RCC 7860 (cell line): ENCODE measurements at places on chromosomes 12 and 14.

DNA sequence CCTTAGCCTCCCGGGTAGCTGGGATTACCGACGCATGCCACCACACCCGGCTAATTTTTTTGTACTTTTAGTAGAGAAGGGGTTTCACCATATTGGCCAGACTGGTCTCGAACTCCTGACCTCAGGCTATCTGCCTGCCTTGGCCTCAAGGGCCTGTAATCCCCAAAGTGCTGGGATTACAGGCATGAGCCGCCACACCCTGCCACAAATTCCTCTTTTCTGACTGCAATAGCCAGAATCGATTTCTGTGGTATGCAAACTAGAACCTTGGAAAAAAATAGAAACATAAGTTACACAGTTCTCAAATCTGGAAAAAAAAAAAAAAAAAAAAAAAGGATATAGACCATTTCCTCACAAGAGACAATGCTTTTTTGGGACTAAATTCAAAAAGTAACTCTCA, 184.6 kb upstream of the EGLN3 start:
- DNase-seq: no peak

DNA sequence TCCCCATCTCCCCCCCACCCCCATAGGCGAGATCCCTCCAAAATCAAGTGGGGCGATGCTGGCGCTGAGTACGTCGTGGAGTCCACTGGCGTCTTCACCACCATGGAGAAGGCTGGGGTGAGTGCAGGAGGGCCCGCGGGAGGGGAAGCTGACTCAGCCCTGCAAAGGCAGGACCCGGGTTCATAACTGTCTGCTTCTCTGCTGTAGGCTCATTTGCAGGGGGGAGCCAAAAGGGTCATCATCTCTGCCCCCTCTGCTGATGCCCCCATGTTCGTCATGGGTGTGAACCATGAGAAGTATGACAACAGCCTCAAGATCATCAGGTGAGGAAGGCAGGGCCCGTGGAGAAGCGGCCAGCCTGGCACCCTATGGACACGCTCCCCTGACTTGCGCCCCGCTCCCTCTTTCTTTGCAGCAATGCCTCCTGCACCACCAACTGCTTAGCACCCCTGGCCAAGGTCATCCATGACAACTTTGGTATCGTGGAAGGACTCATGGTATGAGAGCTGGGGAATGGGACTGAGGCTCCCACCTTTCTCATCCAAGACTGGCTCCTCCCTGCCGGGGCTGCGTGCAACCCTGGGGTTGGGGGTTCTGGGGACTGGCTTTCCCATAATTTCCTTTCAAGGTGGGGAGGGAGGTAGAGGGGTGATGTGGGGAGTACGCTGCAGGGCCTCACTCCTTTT, 2.7 kb downstream of the GAPDH start:
- DNase-seq: no peak

DNA sequence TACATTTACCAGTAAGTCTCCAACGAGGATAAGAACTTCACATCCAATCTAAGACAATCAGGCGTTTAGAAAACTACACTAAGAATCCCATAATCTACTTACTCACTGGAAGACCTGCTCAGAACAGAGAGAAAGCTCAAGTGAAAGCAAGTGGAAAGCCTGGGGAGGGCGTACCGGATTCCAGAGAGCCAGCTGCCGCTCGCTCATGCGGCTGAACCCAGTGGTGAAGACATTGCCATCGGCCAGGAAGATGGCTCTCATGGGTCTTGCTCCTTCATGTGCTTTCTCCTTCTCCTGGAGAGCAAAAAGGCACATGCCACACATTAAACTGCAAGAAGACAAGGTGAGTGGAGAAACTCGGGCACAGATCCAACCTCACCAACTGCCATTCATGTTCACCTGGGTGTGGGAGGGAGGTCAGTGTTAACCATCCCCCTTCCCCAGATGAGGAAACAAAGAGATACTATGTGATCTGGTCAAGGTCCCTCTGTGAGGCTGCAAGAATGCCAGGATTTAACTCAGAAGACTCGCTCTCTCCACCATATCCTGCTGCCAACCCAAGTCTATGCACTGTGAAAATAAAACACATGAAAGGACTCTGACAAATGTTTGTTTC, 23.5 kb upstream of the SELPLG start:
- no peak for DNase-seq

GRCh38 chr12:104751594-104751993, 206.5 kb downstream of the SLC41A2 start:
- no peak for DNase-seq

DNA sequence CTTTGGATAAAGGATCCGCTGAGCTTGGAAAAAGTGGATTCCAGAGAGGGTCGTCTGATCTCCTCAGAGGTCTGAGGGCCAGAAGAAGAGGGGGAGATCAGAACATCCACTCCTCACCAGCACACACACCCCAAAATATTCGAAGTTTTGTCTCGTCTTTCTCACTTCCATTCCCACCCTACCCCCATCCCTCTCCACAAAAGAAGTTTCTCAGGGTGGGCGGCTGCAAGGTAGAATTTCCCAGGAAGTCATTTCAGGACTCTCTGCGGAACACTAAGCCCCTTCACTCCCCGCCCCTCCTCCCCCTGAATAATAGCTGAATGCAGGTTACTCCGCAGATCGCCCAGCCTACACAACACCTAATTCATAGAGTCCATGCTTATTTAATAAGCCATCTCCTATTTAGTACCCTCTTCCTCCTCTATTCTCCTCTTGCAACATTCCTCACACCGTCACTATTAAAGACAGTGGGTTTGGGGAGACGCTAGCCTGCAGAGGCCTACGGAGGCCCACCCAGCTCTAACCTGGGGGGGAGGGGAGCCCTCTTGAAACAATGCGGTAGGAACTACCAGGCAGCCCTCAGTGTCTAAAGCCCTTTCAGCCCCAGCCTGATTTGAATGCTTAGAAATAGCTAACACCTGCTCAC, 649 bp upstream of the SALL2 start:
- no peak for DNase-seq

DNA sequence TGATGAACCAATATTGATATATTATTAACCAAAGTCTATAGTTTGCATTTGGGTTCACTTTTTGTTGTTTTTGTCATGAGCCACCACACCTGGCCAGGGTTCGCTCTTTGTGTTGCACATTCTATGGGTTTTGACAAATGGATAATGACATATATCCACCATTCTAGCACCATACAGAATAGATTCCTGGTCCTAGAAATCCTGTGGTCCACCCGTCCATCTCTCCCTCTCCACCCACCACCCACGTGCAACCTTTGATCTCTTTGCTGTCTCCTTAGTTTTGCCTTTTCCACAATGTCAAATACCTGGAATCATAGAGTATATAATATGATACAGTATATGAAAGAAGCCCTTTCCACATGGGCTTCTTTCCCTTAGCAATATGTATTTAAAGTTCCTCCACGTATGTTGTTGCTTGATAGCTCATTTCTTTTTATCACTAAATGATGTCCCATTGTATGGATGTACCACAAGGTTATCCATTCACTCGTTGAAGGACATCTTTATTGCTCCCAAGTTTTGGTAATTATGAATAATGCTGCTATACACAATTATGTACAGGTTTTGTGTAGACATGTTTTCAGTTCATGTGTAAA, 7.4 kb downstream of the RPL6 start:
- no peak for DNase-seq

- no peak for DNase-seq
Observed at GRCh38 chr12:63302269-63302940, 151.4 kb upstream of the AVPR1A start.

- no peak for DNase-seq
Observed at GRCh38 chr12:42402821-42403411, 76.9 kb downstream of the PPHLN1 start.

DNA sequence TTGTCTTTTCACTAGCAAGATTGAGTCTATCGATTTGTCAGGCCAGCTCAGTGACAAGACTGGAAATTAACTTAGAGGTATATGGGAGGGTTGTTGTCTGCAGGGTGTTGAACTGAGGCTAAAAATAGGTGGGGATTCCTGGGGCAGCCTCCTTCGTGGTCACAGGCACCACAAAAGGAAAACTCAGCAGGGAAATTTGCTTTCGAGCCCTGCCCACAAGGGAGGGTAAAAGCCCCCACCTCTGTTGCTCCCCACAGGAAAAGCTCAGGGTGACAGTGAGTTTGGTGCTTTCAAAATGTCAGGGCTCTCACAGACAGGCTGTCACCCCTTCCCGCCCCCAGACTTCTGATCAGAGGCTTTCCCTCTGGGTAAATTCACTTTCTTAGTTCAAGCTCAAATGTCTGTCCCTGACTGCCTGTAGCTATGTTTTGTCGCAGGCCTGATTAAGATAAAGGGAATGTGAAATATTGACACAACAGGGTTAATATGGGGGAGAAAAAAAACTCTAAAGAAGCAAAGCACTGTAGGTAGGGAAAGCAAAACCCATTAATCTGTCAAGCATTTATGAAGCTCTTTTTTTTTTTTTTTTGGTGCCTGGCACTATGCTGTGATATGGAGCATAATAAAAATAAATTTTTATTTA, 11.7 kb upstream of the NFKBIA start:
- no peak for DNase-seq

DNA sequence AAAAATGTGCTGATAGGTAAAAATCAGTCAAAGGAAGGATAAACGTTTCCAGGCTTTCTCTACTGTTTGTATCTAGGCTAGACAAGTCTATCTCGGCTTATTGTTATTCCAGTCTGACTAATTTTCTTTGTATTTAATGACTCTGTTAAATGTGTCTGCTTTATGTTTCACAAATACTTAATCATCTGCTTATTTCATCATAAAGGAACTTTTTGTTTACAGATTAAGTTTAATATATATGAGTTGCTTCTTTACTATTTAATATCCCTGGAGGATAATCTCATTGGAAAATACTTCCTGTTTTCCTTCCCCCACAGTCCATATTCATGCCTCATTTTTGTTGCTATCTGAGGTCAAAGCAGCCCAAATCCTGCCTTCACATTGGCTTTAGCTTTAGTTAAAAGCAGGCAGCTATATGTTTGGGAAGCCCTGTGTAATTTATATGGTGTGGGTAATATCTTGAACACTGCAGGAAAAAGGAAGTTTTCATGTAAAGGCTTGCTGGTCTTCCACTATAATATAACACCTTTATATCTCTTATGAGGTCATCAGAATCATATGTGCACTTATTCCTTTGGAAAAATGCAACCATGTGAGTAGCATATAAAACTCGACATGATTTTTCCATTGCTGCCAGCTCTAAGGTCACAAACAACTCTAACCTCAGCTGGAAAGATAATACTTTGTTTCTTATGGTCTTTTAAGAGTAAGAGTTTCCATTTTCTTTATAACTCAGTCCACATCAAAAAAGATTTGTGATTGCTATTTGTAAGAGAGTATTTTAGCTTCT, 76.8 kb downstream of the ALX1 start:
- DNase-seq: no peak

GRCh38 chr14:23153851-23154796, 29.3 kb downstream of the SLC7A8 start:
- no peak for DNase-seq

DNA sequence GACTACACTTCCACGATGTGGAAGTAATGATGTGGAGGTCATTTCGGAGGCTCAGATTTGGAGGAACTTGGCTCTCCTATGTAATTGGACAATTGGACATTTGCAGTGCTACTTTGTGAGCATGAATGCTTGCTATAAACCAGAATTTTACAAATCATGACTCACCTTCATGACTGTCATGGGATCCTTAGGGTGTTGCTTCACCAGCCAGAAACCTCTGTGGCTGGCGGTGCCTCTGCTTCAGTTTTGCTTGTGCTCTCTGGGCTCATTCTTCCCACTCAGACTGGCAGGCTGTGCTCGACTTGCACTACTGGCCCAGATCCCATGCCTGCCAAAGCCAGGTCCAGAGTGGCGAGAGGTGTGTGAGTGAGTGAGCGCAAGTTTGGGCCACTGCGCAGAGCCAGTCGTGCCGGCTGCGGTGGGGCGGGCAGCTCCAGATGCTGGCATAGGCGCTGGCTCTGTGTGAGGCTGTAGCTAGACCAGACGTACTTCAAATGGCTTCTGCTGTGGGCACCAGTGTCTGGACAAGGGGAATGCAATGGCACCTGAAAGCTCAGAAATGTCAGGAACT, 387.8 kb downstream of the AEBP2 start:
- DNase-seq: no peak
